Dorsolateral prefrontal cortex (tissue), 122 donors: ENCODE measurements at places on chromosomes 4 and X.

DNA sequence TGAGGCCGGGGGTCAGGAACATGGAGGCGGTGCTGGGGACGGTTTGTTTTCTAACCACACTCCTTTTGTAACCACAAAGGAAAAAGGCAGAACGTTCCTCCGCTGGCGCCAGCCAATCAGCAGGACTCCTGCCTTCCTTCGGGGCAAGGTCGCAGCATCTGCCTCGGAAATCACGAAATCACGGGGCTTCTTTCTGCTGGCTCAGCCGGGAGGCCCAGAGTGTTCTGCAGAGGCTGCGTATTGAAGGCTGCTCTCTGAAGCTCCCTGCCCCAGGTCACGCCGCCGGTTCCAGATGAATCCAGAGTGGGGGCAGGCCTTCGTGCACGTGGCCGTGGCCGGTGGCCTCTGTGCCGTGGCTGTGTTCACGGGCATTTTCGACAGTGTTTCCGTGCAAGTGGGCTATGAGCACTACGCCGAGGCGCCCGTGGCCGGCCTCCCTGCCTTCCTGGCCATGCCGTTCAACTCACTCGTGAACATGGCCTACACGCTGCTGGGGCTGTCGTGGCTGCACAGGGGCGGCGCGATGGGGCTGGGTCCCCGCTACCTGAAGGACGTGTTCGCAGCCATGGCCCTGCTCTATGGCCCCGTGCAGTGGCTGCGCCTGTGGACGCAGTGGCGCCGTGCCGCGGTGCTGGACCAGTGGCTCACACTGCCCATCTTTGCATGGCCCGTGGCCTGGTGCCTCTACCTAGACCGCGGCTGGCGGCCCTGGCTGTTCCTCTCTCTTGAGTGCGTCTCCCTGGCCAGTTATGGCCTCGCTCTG lies 9.4 kb downstream of the TMEM187 start:
- no peak for DNase-seq

DNA sequence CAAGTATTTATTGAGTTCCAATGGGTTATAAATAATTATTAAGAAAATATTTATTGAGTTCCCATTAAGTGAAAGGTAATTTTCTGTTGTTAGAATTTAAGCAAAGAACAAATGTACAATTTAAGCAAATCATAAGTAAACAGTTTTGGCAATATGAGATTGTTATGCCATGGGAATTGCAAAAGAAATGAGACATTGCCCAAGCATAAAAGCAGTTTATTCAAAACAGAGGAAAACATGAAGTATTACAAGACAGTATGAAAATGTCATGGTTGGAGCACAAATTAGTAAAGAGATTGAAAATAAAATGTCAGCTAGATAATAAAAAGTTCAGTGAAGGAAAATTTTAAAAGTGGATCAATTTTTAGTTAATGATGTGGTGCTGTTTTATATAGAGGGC lies 706.1 kb upstream of the EPHA5 start:
- no peak for DNase-seq

DNA sequence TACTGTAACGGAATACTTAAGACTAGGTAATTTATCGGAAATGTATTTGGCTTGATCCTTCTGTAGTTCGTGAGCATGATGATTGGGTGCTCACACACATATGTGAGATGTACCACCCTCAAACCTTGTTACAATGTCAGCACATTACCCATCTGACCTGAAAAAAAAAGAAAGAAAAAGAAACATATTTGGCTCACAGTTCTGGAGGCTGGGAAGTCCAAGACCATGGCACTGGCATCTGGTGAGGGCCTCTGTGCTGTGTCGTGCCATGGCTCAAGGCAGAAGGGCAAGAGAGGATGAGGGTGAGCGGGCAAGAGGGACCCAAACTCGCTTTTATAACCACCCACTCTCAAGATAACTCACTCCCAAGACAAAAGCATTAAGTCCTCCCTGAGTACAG lies 7.0 kb upstream of the CLDN24 start:
- DNase-seq = no peak

DNA sequence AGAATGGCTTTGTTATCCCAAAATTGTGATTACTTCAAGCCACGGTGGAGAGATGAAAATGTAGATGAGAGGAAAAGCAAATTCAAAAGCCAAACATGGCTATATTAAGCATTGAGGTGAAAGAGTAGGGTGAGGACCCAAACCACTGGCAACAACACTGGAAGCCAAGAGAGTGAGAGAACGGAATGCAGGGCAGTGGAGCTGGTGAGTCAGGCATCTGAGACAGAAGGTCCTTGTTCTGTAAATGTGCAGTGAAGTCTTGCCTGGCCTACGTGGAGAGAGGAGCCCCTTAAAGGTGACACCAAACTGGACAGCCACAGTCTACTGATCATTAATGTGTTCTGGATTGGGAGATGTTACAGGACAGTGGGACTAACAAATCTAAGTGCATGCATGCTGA lies 22.8 kb upstream of the SEC24B start:
- no peak for DNase-seq

DNA sequence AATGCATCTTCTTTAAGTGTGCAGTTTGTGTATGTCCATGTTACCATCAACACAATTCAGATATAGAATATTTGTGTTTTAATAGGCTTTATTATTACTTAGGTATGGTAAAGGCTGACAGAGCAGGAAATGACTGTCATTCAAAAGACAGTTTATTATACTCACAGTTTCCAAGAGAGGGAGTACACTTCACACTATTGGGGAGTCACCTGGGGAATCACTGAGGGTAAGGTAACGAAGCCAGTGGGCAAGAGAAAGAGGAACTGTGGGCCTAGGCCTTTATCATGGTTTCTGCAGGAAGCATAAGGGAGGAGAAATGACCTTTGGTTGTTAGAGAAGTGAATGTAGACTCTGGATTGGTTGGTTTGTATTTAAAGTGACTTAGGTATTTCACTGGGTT lies 235.1 kb upstream of the HCCS start:
- no peak for DNase-seq

- DNase-seq = no peak
Measured at GRCh38 chr4:156756118-156756517, 215.5 kb downstream of the PDGFC start.

GRCh38 chrX:45261471-45261870 lies 60.8 kb upstream of the DIPK2B start:
- no peak for DNase-seq

- DNase-seq = no peak
Measured at GRCh38 chrX:31139961-31140360, 68.1 kb upstream of the FTHL17 start.

DNA sequence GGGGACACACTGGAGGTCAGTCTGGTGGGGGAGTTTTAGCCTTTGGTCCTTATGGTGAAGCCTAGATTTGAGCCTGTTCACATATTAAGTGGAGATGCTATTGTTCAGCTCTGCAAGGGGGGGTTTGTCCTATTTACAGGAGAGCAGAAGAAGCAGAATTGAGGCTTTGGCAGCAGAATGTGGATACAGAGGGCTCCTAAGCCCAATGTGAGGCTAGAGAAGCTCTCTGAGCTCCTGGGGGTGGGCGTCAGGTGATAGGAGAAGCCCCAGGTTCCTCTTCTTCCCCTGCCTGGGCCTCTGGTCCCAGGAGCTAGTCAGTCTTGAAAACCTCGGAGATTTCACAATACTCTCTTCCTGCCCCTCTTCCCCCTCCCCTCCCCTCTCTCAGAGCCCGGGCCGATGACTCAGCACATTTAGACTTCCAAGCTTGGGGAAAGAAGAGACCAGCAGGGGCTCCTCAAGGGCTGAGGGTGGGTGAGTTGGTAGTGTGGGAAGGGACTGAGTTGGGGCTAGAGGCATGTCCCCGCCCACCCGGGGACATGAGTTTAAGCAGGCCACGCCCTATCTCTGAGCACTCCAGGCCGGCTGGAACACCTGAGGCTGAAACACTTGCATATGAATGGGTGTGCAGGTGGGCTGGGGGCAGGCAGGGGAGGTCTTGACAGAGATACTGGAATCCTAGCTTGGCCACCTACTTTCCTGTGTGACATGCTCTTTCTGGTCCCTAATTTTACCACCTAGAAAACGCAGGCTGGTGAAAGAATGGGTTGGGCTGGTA lies 3.4 kb downstream of the TFE3 start:
- DNase-seq = peak; percentile 26

DNA sequence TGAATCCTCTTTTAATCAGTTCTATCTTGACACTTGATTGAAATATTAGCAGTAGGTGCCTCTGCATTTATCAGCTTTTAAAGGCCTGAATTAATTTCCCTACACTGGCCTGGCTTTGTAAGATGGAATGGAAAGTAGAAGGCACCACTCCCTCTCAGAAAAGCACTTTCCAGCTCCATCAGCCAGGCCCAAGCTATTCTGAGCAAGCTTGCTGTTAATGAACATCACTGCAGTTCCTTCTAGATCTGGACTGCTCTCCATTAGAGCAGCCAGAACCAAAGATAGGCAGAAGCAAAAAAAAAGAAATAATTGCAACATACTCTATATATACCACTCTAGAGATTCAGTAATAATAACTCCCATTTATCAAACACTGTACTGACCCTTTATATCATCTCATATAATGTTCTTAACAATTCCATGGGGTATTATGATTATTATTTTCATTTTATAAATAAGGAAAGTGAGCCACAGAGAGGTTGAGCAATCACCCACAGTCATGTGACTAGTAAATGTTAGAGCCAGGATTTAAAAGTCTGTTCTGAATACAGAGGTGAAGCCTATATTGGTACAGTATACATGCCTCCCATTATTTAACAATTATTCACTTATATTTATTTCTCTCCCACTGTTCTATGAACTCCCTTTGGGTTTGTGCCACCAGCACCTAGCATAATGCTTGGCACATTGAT lies 39.4 kb upstream of the GPC3 start:
- DNase-seq = no peak

GRCh38 chrX:9678215-9678965 lies 87.3 kb downstream of the GPR143 start:
- no peak for DNase-seq

DNA sequence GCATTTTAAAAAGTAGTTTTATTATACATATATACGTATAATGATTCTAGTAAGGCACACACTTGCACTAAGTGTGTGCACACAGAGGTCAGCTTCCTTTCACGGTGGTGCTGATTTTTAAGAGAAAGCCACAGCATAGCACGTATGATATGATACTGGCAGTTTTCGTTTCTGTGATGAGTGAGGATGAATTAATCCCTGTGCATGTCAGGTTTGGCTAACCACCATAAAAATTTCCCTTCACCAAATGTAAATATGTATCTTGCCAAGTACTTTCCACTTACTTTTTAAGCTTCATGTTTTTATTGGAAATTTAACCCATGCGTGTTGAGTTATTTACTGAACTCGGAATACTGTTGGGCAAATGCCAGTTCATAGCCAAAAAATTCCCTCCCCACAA lies 84.6 kb downstream of the SYNPO2 start:
- DNase-seq = no peak
